HFF-Myc (cell line): ENCODE measurements at places on chromosomes 2 and 18.

GRCh38 chr2:70214953-70215549 is 24.2 kb upstream of the C2orf42 start:
- no peak for DNase-seq

GRCh38 chr18:2982452-2983269 is 30.3 kb downstream of the LPIN2 start:
- no peak for DNase-seq

- DNase-seq: no peak
Measured at GRCh38 chr2:27370816-27371620, 602 bp downstream of the SNX17 start.

DNA sequence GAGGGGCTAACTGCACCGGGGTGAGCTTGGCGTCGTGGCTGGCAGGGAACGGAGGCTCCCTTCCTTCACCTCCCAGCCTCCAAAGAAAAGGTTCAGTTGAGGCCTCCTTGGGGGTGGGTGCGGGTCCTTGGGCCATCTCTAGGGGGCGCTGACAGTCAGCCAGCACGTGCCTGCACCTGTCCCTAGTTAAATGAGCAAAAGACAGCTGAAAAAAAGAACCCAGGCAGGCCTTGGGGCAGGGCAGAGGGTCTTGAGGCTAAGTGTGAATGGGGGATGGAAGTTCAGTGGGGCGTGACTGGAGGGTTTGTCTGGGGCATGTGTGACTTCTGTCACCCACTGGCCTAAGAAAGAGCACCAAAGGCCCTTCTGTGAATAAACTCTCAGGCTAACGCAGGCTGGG is 56.4 kb downstream of the ZFP36L2 start:
- DNase-seq: no peak

DNA sequence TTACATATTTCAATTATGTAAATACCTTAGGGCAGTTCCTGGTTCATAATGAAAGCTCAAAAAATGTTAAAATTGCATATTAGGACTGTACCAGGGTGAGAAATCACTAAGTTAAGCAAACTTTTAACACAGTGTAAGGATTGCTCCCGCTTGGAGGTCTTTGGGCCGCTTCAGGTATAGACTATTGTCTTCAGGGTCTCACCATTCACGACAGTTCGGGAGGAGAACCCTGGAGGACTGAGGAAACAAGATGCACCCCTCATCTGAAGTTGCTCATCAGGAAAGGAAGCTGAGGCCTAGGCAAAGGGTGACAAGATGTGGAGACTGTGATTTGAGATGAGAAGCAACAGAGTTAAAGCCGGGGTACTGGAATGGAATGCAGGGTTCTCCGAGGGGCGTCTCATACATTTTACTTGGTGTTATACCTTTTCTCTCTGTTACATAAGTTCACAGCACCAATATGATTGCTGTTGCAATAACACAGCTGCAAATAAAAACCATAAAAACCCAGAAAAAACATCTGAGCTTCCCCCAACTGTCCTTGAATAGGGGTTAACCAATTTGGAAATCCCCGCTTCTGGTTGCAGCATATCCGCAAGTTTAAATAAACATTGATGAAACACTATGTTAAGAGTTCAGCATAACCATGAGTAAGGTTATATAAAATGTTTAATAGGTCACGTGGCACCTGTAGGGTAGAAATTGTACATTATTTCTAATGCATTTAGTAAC is 40.1 kb downstream of the FBXO48 start:
- no peak for DNase-seq

DNA sequence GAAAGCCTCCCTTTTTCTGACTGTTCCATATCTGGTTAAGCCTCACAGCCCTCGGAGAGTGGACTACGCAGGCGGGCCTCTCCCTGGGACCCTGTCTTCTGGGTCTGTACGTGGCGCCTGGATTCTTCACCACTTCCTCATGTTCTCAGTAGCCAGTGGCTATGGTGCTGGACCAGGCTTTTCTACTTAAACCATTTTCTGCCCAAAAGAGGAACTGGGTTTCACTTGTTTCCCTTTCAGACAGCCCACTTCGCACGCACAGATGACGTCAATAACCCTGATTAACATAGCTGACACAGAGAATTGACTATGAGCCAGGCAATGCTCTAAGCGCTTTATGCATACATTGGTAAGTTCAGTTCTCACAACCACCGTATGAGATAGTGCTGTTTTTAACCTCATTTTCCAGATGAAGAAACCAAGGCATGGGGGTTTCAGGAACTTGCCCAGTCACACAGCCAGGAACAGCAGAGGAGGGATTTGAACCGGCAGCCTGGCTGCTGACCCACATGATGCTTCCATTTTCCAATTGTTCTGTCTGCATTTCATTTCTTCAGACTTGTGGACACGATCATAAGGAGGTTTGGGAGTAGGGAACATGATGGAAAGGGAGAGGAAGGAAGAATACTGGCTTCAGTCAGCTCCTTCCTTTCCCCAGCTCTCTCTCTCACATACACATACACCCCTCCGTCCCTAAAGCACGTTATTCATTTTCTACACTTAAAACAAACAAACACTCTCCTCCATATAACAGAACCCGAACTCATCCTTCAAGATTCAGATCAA is 41.7 kb downstream of the MYOM1 start:
- DNase-seq: no peak

GRCh38 chr2:237616734-237617586 is 10.4 kb upstream of the LRRFIP1 start:
- peak; percentile 69 for DNase-seq
